ENCODE measurements at places on chromosomes 1 and 21.

GRCh38 chr1:76074321-76075187 lies at the start of gene ST6GALNAC3:
ST6GALNAC3 (plus strand) TSS chr1:76074746.
- peak; percentile 72 for DNase-seq

- no peak for DNase-seq
Measured at GRCh38 chr1:248416226-248416625, 13.4 kb downstream of the OR2T1 start.

GRCh38 chr1:76928522-76928921 lies 61.2 kb downstream of the ST6GALNAC5 start:
- no peak for DNase-seq

DNA sequence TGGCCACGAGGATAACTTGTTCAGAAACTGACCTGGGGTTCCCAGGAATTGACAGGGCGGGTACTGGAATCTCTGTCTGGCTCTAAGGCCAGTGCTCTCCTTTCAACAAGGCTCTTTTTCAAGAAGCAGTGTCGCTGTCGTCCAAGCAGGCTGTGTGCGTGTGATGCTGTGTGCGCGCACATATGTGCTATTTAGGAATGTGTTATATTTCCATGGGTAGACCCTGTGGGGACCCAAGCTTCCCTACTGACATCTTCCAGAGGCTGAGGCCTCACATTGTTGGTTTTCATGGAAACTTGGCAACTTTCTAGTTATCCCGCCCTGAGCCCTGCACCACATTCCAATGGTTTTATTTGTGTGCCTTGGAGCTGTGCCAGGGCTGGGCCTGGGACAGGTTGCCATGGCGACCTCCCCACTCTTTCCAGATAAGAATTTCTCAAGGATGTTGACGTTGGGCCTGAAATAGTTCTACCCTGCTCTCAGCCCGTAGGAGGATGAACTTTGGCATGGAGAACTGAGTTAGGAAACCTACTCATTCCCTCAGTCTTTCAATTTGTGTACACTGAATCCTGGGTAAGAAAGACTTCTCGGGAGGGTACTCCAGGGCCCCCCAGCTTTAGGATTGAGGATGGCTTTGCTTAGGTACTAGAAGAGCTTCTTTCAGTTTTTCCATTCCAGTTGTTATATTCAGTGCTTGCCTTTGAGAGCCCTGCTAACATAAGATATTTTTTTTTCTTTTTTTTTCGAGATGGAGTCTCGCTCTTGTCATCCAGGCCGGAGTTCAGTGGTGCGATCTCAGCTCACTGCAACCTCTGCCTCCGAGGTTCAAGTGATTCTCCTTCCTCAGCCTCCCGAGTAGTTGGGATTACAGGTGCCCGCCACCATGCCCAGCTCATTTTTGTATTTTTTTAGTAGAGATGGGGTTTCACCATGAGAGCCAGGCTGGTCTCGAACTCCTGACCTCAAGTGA lies 38.8 kb upstream of the SRSF10 start:
- no peak for DNase-seq

DNA sequence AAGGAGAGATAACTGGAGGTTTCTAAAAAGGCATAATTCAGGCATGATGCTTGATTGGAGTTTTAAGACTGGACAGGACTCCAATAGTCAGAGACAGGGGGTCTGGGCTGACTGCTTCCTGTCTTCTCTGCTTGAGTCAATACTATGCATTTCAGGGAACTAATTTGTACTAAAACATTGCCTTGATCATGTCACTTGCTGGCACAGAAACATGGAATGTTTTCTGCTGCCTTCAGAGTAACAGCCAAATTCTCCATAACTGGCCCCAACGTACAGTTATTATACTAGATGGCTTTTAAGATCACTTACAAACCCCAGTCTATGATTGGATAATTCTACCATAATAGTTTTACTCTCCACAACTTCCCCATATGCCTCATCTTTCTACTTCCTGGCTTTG lies 247.0 kb downstream of the DNM3 start:
- no peak for DNase-seq

DNA sequence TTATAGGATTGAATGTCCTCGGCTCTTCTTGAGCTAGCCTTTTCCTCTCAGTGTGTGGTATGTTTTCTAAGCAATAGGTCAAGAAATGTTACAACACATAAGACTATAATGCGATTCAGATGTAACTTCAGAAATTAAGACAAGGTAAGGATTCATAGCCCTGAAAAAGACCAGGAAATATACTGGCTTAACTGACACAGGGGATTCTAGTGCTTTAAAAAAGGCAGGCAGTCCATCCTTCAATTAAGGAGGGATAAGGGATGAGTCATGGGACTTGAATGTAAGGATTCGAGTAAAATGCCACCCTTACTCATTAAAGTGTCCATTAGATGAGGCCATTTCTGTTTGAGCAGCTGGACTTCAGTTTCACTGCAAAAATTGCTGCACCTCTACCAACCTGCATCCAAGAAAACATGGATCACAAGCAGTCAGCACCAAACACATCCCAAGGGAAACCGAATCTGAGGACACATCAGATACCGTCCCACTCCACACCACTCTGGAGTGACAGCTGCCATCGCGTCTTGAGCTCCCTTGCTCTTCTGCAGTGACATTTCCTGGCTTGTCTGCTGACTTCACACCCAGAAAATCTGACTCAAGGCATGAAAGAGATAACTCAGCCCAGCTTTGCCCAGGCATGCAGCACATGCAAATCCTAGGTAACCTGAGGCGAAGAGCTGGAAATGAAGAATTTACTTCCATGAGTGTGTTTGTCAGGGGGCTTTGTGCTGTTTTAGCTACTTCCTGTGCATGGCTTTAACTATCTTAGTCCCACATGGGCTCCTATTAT lies 37.8 kb downstream of the NGF start:
- DNase-seq = no peak

Data from stimulated activated CD4-positive, alpha-beta T cell treated with anti-CD3 and anti-CD28 coated beads, Interleukin-4, amount 100 ng/mL, for 24 hours (primary cell).